ENCODE measurements at places on chromosomes 7 and 10. TPM values are rescaled to one million over a fixed set of nuclear protein-coding genes. Genes with fewer than 3 reads are reported as not detected.

Gene TUBAL3
- not detected for total RNA-seq

Gene AKR1C8
- 0.26 TPM for total RNA-seq

Gene SUN1
- 103 TPM for total RNA-seq

DNA sequence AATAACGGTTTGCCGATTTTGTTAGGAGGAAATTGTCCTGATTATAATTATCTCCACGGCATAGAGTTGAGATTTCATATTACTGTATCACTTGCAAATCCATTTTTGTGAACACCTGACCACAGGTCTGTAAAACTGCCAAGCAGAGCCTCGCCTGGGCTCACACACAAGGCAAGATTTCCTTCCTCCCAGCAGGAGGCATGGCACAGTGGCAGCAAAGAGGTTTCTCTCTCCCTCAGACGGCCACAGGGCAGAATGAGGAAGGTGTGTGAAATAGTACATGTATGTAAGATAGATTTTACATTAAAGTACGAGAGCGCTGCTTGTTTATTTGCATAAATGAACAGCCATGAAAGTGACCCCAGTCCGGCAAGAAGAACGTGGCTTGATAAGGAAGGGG, 130.1 kb downstream of the CELF2 start:
- no peaks in the 10 kb centered on the region for H3K36me3 ChIP-seq
- H3K27ac ChIP-seq: peak overlapping the region; percentile 95
- peaks cover 67% of the 10 kb centered on the region for H3K4me1 ChIP-seq
- no peaks in the 10 kb centered on the region for H3K27me3 ChIP-seq
- H3K4me3 ChIP-seq: peak overlapping the region; percentile 88

GRCh38 chr7:1287752-1288201, 55.1 kb downstream of the UNCX start:
- H3K4me1 ChIP-seq: no peaks in the 10 kb centered on the region
- peaks cover 7% of the 10 kb centered on the region for H3K27me3 ChIP-seq
- H3K36me3 ChIP-seq: no peaks in the 10 kb centered on the region
- H3K4me3 ChIP-seq: no peak overlapping the region
- ATAC-seq: no peak

GRCh38 chr10:23344241-23344841, at the start of gene C10orf67:
TSS of gene C10orf67 (minus strand) at chr10:23344797. CDS start at chr10:23344774, 23 bp downstream.
- peaks cover 24% of the 10 kb centered on the region for H3K4me1 ChIP-seq
- peak; percentile 35 for ATAC-seq
- no peaks in the 10 kb centered on the region for H3K36me3 ChIP-seq
- peaks cover 3% of the 10 kb centered on the region for H3K27me3 ChIP-seq

- no peak overlapping the region for H3K4me3 ChIP-seq
- no peak for ATAC-seq
- no peak overlapping the region for H3K27ac ChIP-seq
- H3K27me3 ChIP-seq: peaks cover 4% of the 10 kb centered on the region
- no peaks in the 10 kb centered on the region for H3K4me1 ChIP-seq
Observed at GRCh38 chr10:9301148-9301547, 1246.7 kb downstream of the GATA3 start.

- H3K4me3 ChIP-seq: no peak overlapping the region
- ATAC-seq: no peak
- H3K27me3 ChIP-seq: no peaks in the 10 kb centered on the region
- no peaks in the 10 kb centered on the region for H3K4me1 ChIP-seq
- H3K36me3 ChIP-seq: no peaks in the 10 kb centered on the region
Observed at GRCh38 chr7:110170841-110171240, 920.1 kb upstream of the LRRN3 start.

Gene DPYSL4
- total RNA-seq: 23.5 TPM

DNA sequence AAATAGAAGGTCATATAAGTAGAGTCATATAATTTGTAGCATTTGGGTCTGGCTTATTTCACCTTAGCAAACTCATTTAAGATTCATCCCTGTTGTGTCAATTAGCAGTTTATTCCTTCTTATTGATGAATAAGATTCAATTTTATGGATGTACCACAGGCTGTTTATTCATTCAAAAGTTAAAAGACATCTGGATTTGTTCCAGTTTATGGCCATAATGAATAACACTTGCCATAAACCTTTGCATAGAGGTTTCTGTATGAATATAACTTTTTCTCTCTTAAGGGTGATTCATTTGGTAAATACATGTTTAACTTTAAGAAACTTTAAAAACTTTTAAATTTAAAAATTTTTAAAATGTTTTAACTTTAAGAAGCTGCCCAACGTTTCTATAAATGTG, 66.4 kb downstream of the CPED1 start:
- no peaks in the 10 kb centered on the region for H3K4me1 ChIP-seq
- H3K27me3 ChIP-seq: peaks cover 18% of the 10 kb centered on the region
- H3K4me3 ChIP-seq: no peak overlapping the region
- no peak for ATAC-seq
- H3K36me3 ChIP-seq: no peaks in the 10 kb centered on the region

- peaks cover 3% of the 10 kb centered on the region for H3K27me3 ChIP-seq
- H3K4me1 ChIP-seq: no peaks in the 10 kb centered on the region
- no peaks in the 10 kb centered on the region for H3K36me3 ChIP-seq
- no peak overlapping the region for H3K4me3 ChIP-seq
Observed at GRCh38 chr10:125538947-125539731, 143.8 kb downstream of the TEX36 start.

Gene NKX1-2
- total RNA-seq: not detected

DNA sequence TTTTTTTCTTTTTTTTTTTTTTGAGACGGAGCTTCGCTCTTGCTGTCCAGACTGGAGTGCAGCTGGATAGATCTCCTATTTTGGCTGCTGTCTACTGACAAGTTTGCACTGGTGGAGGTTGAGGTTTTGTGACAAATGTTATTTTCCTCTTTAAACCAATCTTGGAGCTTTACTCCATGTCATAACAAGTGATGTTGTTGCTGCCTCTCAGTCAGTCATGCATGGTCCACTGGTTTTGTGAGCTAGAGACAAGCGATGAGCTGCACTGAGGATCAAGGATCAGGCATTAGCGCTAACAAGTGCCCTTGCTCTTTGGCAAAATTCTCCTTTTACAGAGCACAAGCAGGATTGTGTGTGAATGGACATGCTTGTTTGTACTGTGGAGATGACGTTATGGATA, 805 bp upstream of the WDFY4 start:
- no peaks in the 10 kb centered on the region for H3K4me1 ChIP-seq
- H3K36me3 ChIP-seq: no peaks in the 10 kb centered on the region
- ATAC-seq: no peak
- H3K4me3 ChIP-seq: no peak overlapping the region
- peaks cover 10% of the 10 kb centered on the region for H3K27me3 ChIP-seq
- H3K27ac ChIP-seq: no peak overlapping the region

- H3K4me1 ChIP-seq: no peaks in the 10 kb centered on the region
- H3K4me3 ChIP-seq: no peak overlapping the region
- H3K36me3 ChIP-seq: no peaks in the 10 kb centered on the region
- H3K27ac ChIP-seq: no peak overlapping the region
Observed at GRCh38 chr10:105868935-105869334, 1227.8 kb downstream of the SORCS3 start.

GRCh38 chr7:15068324-15068723, 165.8 kb upstream of the DGKB start:
- no peak for ATAC-seq
- H3K27me3 ChIP-seq: no peaks in the 10 kb centered on the region
- H3K36me3 ChIP-seq: no peaks in the 10 kb centered on the region
- H3K4me1 ChIP-seq: no peaks in the 10 kb centered on the region
- no peak overlapping the region for H3K27ac ChIP-seq

All from activated T-helper 17 cell treated with anti-CD3 and anti-CD28 coated beads, Interleukin-2, amount 50 U/mL, for 72 hours (primary cell).